ENCODE measurements at places on chromosomes 16 and 17.

GRCh38 chr16:76268824-76269223, 8.4 kb upstream of the CNTNAP4 start:
- DNase-seq, result no peak

GRCh38 chr16:87216148-87216840, 100.9 kb downstream of the C16orf95 start:
- no peak for DNase-seq

DNA sequence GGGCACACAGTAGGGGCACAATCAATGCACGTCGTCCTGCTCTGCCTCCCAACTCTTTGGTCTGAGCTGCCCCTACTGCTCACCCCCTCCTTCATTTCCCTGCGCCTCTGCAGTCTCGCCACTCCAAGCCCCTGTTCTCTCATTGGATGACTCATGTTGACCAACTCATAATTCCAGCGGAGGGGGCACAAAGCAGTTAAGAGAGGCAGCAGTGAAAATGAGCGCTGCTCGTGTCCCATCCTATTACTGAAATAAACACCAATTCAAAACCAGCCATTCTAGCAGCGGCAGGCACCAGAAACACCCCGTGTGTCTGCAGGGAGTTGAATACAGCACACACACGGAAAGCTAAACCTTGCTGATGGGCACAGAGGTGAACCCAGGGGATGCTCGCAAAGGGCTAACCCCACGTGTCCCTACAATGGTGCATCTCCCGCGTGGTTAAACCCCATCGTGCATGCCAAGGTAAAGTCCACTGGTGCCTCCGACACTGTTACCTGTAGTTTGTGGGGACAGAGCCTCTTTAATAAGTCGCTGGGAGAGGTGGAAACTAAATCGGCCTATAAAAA, 310.4 kb downstream of the XYLT1 start:
- DNase-seq, result peak; percentile 71

GRCh38 chr17:73199751-73200317, 7.0 kb downstream of the COG1 start:
- no peak for DNase-seq

GRCh38 chr17:77675411-77675810, 283.1 kb upstream of the TNRC6C start:
- no peak for DNase-seq

GRCh38 chr17:12859520-12859919, 70.2 kb downstream of the ARHGAP44 start:
- no peak for DNase-seq

DNA sequence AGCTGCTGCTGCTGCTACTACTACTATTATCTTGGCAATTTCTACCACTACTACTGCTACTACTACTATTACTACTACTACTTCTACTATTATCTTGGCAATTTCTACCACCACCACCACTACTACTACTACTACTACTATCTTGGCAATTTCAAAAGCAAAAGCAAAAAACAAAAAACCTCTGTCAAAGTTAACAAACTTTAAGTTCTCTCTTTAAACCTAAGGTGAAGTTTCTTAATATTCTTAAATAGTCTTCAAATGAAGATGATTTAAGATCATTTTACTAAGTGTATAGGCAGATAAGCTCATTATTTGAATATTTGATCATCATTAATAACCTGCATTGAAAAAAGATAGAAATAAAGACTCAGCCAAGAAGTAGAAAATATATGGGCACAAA, 118.5 kb downstream of the BRIP1 start:
- DNase-seq, result no peak

- DNase-seq, result no peak
Measured at GRCh38 chr17:32586666-32587065, 99.9 kb downstream of the CDK5R1 start.

All from NCI-H1694 treated with DMSO at 0.1 percent for 48 hours (cell line).